ENCODE measurements at places on chromosomes 2 and 18. TPM values are rescaled to one million over a fixed set of nuclear protein-coding genes. Genes with fewer than 3 reads are reported as not detected.
A peak's percentile ranks its signal among the peaks of the same experiment; 100 is the strongest.

- DNase-seq: no peak
- no peak overlapping the region for H3K4me3 ChIP-seq
Observed at GRCh38 chr18:8176554-8176953, 432.7 kb upstream of the RAB12 start.

Gene CROCC2
- total RNA-seq: not detected

DNA sequence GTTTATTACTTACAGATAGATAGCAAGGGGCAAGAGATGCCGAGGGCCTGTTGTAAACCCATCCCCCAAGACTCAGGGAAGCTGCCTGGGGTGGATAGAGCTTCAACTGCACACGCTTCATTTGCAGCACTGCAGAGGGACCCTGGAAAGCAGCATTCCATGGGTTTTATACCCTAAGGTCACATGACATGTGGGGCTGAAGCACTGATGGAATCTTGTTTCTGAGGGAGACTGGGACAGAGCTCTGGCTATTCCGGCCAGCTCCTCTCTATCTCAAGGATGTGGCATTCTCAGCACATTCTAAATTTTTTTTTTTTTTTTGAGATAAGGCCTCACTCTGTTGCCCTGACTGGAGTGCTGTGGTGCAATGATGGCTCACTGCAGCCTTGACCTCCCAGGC lies 300.1 kb downstream of the MYCN start:
- H3K4me3 ChIP-seq: no peak overlapping the region
- H3K36me3 ChIP-seq: no peaks in the 10 kb centered on the region
- DNase-seq: no peak

- no peaks in the 10 kb centered on the region for H3K27me3 ChIP-seq
- DNase-seq: no peak
- H3K36me3 ChIP-seq: peaks cover 5% of the 10 kb centered on the region
- no peak overlapping the region for H3K27ac ChIP-seq
- H3K4me1 ChIP-seq: peaks cover 4% of the 10 kb centered on the region
Observed at GRCh38 chr18:8361941-8362471, 247.2 kb upstream of the RAB12 start.

DNA sequence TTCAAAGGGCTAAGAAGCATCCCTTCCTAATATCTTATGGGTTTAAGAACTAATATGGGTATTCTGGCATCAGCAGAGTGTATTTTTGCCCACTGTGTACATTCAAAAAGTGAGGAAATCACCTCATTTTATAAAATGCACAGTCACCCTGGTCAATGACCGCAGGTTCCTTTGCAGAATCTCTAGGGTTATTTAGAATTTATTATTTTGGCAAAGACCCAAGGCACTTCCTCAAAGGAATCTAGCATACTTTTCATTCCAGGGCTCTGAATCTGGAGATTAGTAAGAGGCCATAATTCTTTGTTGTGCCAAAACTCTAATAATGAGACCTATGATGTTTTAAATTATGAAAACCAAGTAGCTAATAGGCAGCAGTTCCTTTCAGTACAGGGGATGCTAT lies 27.2 kb upstream of the CDH2 start:
- no peaks in the 10 kb centered on the region for H3K4me1 ChIP-seq
- H3K27me3 ChIP-seq: no peaks in the 10 kb centered on the region
- H3K27ac ChIP-seq: no peak overlapping the region
- no peaks in the 10 kb centered on the region for H3K36me3 ChIP-seq
- no peak overlapping the region for H3K4me3 ChIP-seq
- no peak for DNase-seq

- H3K4me1 ChIP-seq: peaks cover 33% of the 10 kb centered on the region
- no peaks in the 10 kb centered on the region for H3K27me3 ChIP-seq
- no peak overlapping the region for H3K4me3 ChIP-seq
- H3K36me3 ChIP-seq: no peaks in the 10 kb centered on the region
- H3K27ac ChIP-seq: no peak overlapping the region
- peak; percentile 47 for DNase-seq
Observed at GRCh38 chr2:237154082-237154638, 68.5 kb downstream of the COPS8 start.

DNA sequence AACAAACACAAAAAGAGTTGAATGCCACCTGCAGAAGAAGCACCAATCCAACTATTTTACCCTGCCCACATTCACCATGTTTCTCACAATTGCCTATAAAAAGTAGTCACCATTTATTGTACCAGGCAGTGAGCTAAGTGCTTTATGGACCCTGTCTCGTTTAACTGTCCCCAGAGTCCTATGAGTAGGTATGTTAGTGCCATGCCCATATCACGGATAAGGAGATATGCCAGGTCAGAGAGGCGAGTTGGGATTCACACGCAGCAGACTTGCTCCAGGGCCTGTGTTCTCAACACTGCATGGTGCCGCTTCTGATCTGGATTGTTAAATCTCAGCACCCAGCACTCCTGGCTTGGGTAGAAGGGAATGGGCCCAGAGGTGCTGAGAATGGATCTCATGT lies 49.1 kb upstream of the CYP1B1 start:
- DNase-seq: peak; percentile 50
- peaks cover 5% of the 10 kb centered on the region for H3K4me1 ChIP-seq
- H3K4me3 ChIP-seq: no peak overlapping the region

- peaks cover 5% of the 10 kb centered on the region for H3K4me1 ChIP-seq
- no peaks in the 10 kb centered on the region for H3K27me3 ChIP-seq
- no peaks in the 10 kb centered on the region for H3K36me3 ChIP-seq
- no peak overlapping the region for H3K27ac ChIP-seq
- DNase-seq: no peak
Observed at GRCh38 chr2:238955648-238956531, 108.0 kb downstream of the TWIST2 start.

GRCh38 chr2:147644491-147644890 lies 200.3 kb upstream of the ACVR2A start:
- H3K27ac ChIP-seq: no peak overlapping the region
- DNase-seq: no peak
- no peaks in the 10 kb centered on the region for H3K36me3 ChIP-seq
- no peaks in the 10 kb centered on the region for H3K27me3 ChIP-seq
- no peak overlapping the region for H3K4me3 ChIP-seq

Gene CHST9
- total RNA-seq: 2.4 TPM

Gene MYO7B
- not detected for total RNA-seq

Gene GPR35
- 1.9 TPM for total RNA-seq

- H3K27ac ChIP-seq: no peak overlapping the region
- no peak overlapping the region for H3K4me3 ChIP-seq
- H3K36me3 ChIP-seq: no peaks in the 10 kb centered on the region
Observed at GRCh38 chr2:221323513-221323912, 248.6 kb downstream of the EPHA4 start.

GRCh38 chr2:234478121-234478858 lies 18.6 kb downstream of the ARL4C start:
- H3K36me3 ChIP-seq: no peaks in the 10 kb centered on the region
- no peak overlapping the region for H3K4me3 ChIP-seq
- no peak overlapping the region for H3K27ac ChIP-seq
- no peaks in the 10 kb centered on the region for H3K4me1 ChIP-seq

DNA sequence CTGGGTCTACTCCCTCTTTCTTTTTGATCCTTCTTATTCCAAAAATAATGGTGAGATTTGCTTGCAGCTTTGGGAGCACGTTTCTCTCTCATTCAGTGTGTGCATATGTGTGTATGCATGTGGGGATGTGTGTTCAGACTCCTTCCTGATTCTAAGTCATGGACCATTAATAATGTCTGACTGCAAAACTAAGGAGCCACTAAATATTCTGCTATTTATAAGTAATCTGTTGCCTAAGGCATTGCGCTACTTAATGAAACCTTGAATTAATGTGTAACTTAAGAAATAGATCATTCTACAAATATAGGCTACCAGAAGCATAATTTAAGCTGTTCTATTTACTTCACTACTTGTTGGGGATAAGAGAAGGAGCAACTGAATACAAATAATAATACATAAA lies 182.1 kb downstream of the TFCP2L1 start:
- H3K4me3 ChIP-seq: no peak overlapping the region
- DNase-seq: no peak
- H3K36me3 ChIP-seq: no peaks in the 10 kb centered on the region
- H3K4me1 ChIP-seq: peaks cover 8% of the 10 kb centered on the region
- H3K27me3 ChIP-seq: no peaks in the 10 kb centered on the region
- H3K27ac ChIP-seq: no peak overlapping the region

GRCh38 chr18:74288041-74288440 lies 3.7 kb downstream of the CYB5A start:
- peaks cover 71% of the 10 kb centered on the region for H3K4me1 ChIP-seq
- DNase-seq: peak; percentile 60
- peak overlapping the region; percentile 75 for H3K27ac ChIP-seq
- H3K4me3 ChIP-seq: no peak overlapping the region
- no peaks in the 10 kb centered on the region for H3K27me3 ChIP-seq

DNA sequence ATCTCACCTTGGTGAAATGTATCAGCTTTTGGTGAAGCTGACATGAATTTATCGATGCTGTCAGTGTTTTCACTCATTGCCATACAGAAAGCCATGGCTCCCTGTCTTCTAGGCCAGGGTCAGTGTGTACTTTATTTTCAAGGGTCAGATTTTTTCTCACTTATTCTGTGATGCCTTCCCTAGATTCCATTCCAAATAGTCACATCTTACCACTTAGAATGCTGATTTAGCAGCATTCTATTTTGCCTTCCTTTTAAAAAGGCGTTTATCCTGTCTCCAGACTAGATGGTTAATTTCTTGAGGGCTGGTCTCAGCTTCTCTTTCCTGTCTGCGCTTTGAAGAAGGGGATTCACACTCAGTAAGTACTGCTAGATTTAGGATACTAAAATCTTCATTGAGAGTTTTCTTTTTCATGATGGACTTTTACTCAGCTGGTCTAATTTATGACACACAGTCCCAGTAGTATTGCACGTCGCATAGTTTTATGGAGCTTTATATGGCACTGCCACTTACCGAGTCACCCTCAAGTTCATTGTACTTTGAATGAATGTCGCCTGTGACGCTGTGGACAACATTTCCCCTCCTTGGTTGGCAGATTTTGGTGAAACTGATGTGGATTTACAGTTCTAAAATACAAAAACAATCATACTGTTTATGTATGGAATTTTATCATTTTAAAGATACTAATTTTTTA lies 194.0 kb downstream of the ZNF407 start:
- H3K36me3 ChIP-seq: no peaks in the 10 kb centered on the region
- H3K4me1 ChIP-seq: peaks cover 5% of the 10 kb centered on the region
- no peak for DNase-seq
- H3K27ac ChIP-seq: no peak overlapping the region
- no peaks in the 10 kb centered on the region for H3K27me3 ChIP-seq

GRCh38 chr2:2649109-2650072 lies 318.3 kb upstream of the MYT1L start:
- H3K27me3 ChIP-seq: peaks cover 10% of the 10 kb centered on the region
- no peaks in the 10 kb centered on the region for H3K4me1 ChIP-seq
- no peak for DNase-seq
- no peak overlapping the region for H3K4me3 ChIP-seq
- no peak overlapping the region for H3K27ac ChIP-seq

Gene CRACDL
- total RNA-seq: 4.7 TPM

DNA sequence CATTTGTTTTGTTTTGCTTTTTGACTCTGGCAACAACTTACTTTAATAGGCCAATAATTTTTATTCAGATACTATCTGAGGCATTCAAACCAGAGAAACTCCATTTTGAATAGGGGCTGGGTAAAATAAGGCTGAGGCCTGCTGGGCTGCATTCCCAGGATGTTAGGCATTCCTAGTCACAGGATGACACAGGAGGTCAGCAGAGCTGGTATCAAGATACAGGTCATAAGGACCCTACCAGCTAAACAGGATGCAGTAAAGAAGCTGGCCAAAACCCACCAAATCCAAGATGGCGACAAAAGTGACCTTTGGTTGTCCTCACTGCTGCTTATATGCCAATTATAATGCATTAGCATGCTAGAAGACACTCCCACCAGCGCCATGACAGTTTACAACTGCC lies 102.2 kb upstream of the XPO1 start:
- DNase-seq: no peak
- H3K36me3 ChIP-seq: no peaks in the 10 kb centered on the region
- no peaks in the 10 kb centered on the region for H3K27me3 ChIP-seq
- H3K4me3 ChIP-seq: no peak overlapping the region
- H3K4me1 ChIP-seq: peaks cover 8% of the 10 kb centered on the region

Gene SNORC
- 2.0 TPM for total RNA-seq

DNA sequence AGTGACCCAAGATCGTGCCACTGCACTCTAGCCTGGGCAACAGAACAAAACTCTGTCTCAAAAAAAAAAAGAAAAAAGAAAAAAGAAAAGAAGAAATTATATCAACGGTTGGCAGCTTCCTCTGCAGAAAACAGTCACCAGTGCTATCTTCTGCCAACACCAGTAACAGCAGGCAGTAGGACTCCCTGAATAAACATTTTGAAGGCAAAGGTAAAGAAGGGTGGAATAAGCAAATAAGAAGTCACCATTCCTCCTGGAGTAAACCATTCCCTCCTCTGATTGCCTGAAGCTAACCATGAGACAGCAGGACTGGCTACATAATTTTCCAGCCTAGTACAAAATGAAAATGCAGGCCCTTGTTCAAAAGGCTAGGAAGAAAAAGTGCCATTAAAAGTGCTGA lies 9.0 kb upstream of the RNF103 start:
- no peaks in the 10 kb centered on the region for H3K27me3 ChIP-seq
- H3K4me1 ChIP-seq: no peaks in the 10 kb centered on the region
- H3K27ac ChIP-seq: no peak overlapping the region
- no peaks in the 10 kb centered on the region for H3K36me3 ChIP-seq
- DNase-seq: no peak

GRCh38 chr2:43186679-43187374 lies 39.6 kb downstream of the ZFP36L2 start:
- no peaks in the 10 kb centered on the region for H3K36me3 ChIP-seq
- no peaks in the 10 kb centered on the region for H3K27me3 ChIP-seq
- H3K4me1 ChIP-seq: peaks cover 9% of the 10 kb centered on the region
- H3K4me3 ChIP-seq: no peak overlapping the region
- no peak for DNase-seq

DNA sequence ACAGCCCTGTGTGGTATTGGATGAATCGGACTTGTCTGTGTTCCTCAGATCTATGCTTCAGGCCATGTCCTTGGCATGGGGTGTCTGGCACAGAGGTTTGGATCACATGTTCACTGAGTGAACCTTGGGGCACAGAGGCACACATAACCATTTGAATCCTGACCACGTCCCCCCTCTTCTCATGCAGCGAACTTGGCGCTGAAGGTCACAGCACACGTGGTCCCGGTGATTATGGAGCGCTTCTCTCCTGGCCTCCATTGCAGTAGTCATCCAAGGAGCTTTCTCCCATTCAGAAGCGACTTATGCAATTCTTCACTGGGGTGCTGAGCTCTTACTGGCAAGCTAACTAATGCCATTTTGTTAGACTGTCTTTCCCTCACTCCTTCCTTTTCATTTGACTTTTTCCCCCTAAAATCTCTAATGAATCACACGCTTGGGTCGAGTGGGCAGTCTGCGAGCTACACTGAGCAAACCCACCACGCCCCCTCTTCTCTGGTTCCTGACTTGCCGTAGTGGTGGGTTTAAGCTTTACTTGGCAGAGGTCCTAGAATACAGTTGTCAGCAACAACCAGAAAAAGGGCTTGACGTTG lies 59.4 kb downstream of the KCNG2 start:
- no peak overlapping the region for H3K4me3 ChIP-seq
- no peaks in the 10 kb centered on the region for H3K27me3 ChIP-seq
- H3K36me3 ChIP-seq: no peaks in the 10 kb centered on the region

Gene SERPINB13
- not detected for total RNA-seq

GRCh38 chr18:27599202-27599829 lies 414.2 kb upstream of the CHST9 start:
- H3K27ac ChIP-seq: no peak overlapping the region
- no peaks in the 10 kb centered on the region for H3K4me1 ChIP-seq
- H3K36me3 ChIP-seq: no peaks in the 10 kb centered on the region
- no peak for DNase-seq
- H3K4me3 ChIP-seq: no peak overlapping the region

GRCh38 chr2:162369551-162369950 lies 25.6 kb downstream of the GCA start:
- peaks cover 18% of the 10 kb centered on the region for H3K4me1 ChIP-seq
- H3K27me3 ChIP-seq: no peaks in the 10 kb centered on the region
- H3K4me3 ChIP-seq: no peak overlapping the region
- DNase-seq: no peak

Data from esophagus muscularis mucosa (tissue), 4 donors.